ENCODE measurements at places on chromosomes 3 and 15. TPM values are rescaled to one million over a fixed set of nuclear protein-coding genes. Genes with fewer than 3 reads are reported as not detected.
A peak's percentile ranks its signal among the peaks of the same experiment; 100 is the strongest.

The TRIM71 gene
- 2.7 TPM for total RNA-seq

- peak overlapping the region; percentile 17 for H3K27ac ChIP-seq
- H3K4me1 ChIP-seq = peaks cover 24% of the 10 kb centered on the region
- DNase-seq = no peak
- H3K36me3 ChIP-seq = no peaks in the 10 kb centered on the region
- no peak overlapping the region for H3K4me3 ChIP-seq
Measured at GRCh38 chr15:98581715-98582114, 66.6 kb upstream of the IGF1R start.

DNA sequence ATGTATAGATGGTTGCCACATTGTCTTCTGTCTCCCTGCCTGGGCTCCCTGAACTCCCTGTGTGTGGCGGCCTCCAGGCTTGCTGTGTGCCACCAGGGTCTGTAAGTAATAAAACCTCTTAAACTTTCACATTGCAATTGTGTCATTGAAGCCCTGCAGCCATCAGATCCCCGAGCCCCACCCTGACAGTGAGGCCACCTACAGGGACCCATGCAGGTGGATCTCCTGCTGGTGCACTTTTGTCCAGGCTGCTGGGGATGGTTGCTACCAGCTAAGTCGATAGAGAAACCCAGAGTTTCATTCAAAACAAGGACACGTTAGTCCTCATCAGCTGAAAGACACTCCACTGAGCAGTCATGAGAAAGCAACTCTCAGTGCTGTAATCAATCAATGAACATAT, 133.6 kb upstream of the PRICKLE2 start:
- no peak overlapping the region for H3K27ac ChIP-seq
- no peak for DNase-seq
- H3K27me3 ChIP-seq = no peaks in the 10 kb centered on the region
- H3K4me3 ChIP-seq = no peak overlapping the region
- peaks cover 43% of the 10 kb centered on the region for H3K4me1 ChIP-seq

- DNase-seq = no peak
- no peaks in the 10 kb centered on the region for H3K36me3 ChIP-seq
- H3K27ac ChIP-seq = no peak overlapping the region
- H3K4me3 ChIP-seq = no peak overlapping the region
- no peaks in the 10 kb centered on the region for H3K27me3 ChIP-seq
Measured at GRCh38 chr3:55283441-55283925, 203.6 kb downstream of the WNT5A start.

DNA sequence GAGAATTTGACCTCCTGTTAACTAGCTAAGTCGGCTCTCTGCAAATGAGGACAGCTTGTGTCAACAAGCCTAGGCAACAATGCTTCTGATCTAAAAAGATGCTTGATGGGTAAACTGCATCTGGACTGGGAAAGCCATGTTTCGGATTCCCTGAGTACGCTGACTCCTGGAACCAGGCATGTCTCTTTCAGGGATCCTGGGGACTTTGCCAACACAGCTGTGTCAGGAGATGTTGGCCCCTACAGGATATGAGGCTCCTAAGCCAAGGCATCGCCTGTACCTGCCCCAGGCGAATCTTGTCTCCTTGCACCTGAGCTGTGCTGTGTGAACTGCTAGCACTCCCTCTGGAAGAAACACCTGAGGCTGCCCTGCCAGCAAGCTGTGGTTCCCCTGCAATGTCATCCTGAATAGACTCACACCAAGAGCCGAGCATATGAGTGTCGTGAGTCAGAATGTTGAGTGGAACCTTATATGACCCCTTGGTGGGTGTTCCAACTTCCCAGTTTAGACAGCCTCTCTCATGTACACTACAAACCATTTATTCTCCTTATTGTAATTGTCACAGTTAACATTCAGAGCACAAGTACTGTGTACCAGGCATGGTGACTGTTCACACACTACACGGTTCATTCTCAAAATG, 17.0 kb downstream of the EOGT start:
- H3K27me3 ChIP-seq = no peaks in the 10 kb centered on the region
- peaks cover 15% of the 10 kb centered on the region for H3K36me3 ChIP-seq
- H3K4me3 ChIP-seq = no peak overlapping the region
- H3K27ac ChIP-seq = no peak overlapping the region
- DNase-seq = no peak

GRCh38 chr15:35210370-35210769, 125.3 kb upstream of the NANOGP8 start:
- no peak for DNase-seq
- peaks cover 2% of the 10 kb centered on the region for H3K36me3 ChIP-seq
- peaks cover 39% of the 10 kb centered on the region for H3K4me1 ChIP-seq
- H3K4me3 ChIP-seq = no peak overlapping the region
- no peaks in the 10 kb centered on the region for H3K27me3 ChIP-seq
- H3K27ac ChIP-seq = no peak overlapping the region

GRCh38 chr3:10933021-10933420, 59.5 kb upstream of the SLC6A1 start:
- no peaks in the 10 kb centered on the region for H3K36me3 ChIP-seq
- no peak overlapping the region for H3K27ac ChIP-seq
- H3K4me3 ChIP-seq = no peak overlapping the region
- DNase-seq = no peak
- peaks cover 3% of the 10 kb centered on the region for H3K4me1 ChIP-seq

Data from mesothelial cell of epicardium (in vitro differentiated cells).